ENCODE measurements at places on chromosomes 4 and X.

GRCh38 chr4:188032583-188032982 lies 37.0 kb downstream of the ZFP42 start:
- no peak for DNase-seq

DNA sequence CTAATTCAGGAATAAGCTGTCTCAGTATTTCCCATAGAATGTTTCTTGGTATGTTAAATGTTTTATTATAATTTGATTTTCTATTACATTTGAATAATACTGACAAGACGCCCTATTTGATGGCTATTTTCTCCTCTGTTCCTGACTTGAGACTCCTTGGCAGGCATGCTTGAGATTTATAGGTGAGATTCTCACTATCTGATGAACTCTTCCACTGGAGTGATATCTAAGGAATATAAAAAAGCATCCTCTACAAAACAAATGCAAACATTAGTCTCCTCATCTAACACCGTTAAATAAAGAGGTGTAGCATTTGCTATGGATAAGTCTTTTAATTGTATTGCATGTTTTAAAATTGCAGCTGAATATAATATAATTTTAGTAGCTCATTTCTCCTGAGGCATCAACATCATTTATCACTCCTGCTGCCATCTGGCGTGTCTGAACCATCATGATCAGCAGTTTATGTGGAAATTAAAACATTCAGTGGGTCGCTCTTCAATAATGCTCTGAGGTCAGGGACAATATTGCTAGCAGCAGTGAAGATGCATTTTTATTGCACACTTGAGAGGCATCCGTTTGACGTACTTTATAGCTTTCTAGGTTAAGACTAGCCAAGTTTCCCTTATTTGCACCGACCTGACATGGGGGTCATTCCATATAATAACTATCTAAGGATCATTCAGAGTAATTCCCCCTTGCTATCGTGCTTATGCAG lies 210.4 kb upstream of the GALNTL6 start:
- DNase-seq, result no peak

DNA sequence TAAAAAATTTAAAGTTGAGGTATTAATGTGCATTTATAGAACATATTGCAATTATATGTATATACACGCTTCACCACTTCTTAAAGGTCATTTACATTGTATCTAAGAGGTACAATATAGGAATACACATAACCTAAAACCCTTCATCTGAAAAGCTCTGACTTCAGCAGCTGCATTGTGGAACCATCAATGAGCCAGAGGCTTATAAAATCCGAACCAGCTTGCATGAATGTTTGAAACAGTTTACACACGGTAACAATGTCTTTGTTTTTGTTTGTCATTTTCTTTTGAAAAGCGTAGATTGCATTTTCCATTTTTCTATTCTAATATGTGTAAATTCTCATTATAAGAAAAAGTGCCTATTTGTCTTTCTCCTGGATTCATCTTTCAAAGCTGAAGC lies 221.6 kb downstream of the DCLK2 start:
- DNase-seq, result no peak

DNA sequence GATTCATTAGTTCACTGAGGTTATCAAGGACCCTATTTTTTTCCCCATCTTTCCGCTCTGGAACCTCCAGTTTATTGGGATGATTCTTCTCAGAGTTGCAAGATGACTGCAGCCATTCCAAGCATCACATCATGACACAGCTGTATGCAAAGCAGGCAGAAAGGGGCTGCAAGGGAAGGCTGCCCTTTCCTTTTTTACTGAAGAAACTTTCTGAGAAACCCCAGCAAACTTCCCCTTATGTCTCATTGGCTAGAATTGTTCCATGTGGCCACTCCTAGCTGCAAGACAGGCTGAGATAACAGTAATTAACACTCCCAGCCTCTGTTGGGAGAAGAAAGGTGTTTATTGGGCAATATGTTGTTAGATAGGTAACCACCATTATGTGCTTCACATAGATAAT lies 102.6 kb downstream of the SATL1 start:
- no peak for DNase-seq

GRCh38 chr4:66681962-66682361 lies 863.3 kb downstream of the CENPC start:
- DNase-seq, result no peak

- DNase-seq, result no peak
Measured at GRCh38 chr4:36676139-36677050, 395.0 kb downstream of the DTHD1 start.

Data from erythroblast (primary cell).